GM10248 (cell line): ENCODE measurements at places on chromosomes 5 and 9.

- no peak for DNase-seq
Measured at GRCh38 chr5:10513501-10514442, 50.1 kb upstream of the ANKRD33B start.

- DNase-seq = no peak
Measured at GRCh38 chr9:136316271-136316751, 11.0 kb upstream of the GPSM1 start.

GRCh38 chr9:130833031-130833990 lies 1.7 kb upstream of the ABL1 start:
- DNase-seq = no peak

DNA sequence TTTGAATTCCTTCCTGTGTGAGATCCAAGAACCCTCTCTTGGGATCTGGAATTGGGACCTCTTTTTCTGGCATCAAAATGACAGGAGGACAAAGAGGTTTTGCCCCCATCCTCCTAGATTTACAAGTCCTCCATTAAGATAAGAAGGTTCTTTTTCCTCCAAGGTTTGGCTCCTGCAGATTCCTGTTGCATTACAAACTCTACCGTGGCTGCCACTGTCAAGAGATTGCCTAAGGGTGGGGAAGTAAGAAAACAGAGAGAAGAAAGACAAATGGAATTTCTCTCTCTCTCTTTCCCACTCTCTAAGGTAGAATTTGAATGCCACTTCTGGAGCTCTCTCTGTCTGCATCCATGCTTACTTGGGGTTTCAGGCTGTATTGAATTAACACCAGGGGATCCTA lies 12.0 kb upstream of the SVEP1 start:
- DNase-seq = no peak

- no peak for DNase-seq
Measured at GRCh38 chr5:82129723-82130285, 148.3 kb downstream of the RPS23 start.

GRCh38 chr5:56696900-56697299 lies 118.4 kb upstream of the MAP3K1 start:
- DNase-seq = no peak

- DNase-seq = no peak
Measured at GRCh38 chr9:123617952-123618678, 262.1 kb downstream of the CRB2 start.

GRCh38 chr9:129162497-129163197 lies 15.4 kb downstream of the IER5L start:
- no peak for DNase-seq

- DNase-seq = no peak
Measured at GRCh38 chr5:56303511-56303910, 70.4 kb upstream of the ANKRD55 start.

GRCh38 chr5:135324897-135325650 lies 74.0 kb downstream of the MACROH2A1 start:
- no peak for DNase-seq

DNA sequence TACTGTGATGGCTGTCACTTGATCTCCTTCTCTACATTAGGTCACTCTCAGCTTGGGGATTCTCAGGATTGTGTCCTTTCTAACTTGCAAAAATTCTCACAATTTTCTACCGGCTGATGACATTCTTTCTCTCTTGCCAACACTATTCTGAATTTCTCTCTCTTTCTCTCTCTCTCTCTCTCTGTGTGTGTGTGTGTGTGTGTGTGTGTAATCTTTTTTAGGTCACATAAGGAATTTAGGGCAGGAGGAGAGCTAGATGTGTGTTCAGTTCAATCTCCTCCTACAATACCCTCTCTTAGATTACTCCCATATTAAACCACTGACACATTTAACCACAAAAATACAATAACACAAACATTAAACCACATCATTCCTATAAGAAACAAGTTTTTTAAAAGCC lies 242.3 kb upstream of the NREP start:
- DNase-seq = no peak

DNA sequence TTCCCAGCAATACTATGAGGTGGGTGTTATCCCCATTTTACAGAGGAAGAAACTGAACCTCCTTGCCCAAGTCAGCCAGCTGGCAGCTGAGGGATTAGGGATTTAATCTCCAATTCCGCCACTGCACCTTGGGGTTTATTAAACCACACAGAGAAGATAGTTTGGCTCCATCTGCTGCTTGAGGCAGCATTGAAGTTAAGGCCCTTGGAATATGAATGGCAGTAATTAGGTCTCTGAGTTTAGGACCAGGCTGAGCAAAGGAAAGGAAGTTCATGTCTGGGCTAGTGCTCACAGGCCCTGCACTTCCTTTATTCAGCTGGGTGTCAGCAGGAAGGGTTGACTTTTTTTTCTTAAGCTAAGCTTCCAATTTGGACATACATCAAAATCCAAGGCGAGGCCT lies 86.9 kb upstream of the GDNF start:
- no peak for DNase-seq

DNA sequence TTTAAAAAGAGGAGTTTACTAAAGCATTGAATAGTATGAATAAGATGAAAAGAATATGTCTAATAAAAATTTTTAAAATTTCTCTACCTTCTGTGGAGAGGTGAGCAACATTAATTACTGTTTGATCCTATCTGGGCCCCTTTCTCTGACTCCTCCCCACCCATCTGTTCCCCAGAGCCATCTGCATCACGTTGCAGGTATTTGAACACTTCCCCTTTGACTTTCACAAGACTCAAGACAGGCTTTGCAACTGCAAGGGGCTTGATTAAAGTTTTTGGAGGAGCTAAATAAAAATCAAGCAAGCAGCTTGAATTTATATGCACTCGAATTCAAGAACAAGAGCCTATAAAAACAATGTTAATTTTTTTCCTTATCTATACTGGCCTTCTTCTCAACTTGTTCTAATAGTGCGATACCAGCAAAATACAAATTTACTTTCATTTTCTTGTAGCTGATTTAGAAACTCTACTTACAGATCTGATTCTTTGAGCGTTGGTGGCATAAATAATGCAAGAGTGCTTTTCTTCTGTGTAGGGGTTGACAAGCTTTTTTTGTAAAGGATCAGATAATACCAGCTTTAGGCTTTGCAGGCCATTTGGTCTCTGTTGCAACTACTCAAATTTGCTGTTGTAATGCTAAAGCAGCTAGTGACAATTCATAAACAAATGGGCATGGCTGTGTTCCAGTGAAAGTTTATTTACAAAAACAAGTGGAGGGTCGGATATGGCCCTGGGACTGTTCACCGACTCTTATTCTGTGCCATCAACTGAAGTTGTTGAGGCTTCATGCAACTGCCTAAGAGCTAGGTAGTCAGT lies 21.2 kb downstream of the TXNDC8 start:
- peak; percentile 70 for DNase-seq

DNA sequence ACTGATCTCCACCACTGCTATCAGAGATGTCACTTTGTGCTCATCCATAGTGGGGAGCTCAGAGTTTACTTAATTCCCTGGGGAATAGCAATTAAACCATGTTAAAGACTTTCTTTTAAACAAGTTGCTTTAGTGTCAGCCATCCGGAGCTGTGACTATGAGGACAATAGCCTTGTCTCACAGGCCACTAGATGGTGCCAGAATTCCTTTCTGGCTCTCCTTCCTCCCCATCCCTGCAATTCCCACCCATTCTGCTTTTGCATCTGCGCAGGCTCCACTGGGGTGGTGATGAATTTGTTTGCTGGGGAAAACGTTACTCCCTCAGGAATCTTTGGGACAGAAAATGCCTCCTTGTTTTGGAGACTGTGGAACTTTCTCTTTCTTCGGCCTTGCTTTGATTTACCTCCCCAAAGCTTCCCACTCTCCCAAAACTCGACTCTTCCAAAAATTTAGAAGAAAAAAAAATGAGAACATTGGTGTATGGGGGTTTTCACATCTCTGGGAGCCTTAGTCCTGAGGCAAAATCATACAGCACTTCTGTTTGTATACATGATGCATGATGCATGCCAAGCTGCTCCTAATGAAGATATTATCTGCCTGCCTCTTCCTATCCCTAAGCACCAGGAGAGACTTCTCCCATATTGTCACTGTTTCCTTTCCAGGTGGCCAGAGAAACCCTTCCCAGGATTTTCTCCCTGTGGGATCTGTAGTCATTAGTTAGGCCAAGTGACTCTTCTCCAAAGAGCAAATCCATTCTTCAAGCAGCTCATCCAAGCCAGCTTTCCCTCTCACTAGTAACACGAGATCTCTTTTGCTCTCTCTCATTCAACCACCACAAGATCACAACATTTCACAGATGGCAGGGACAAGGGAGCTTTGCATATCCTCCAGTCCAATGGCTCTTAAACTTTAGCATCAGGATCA lies 466.1 kb downstream of the TLR4 start:
- DNase-seq = peak; percentile 7

GRCh38 chr5:167839065-167839464 lies 452.4 kb upstream of the WWC1 start:
- DNase-seq = no peak

- peak; percentile 85 for DNase-seq
Measured at GRCh38 chr9:128902351-128903078, 18.3 kb upstream of the PHYHD1 start.

DNA sequence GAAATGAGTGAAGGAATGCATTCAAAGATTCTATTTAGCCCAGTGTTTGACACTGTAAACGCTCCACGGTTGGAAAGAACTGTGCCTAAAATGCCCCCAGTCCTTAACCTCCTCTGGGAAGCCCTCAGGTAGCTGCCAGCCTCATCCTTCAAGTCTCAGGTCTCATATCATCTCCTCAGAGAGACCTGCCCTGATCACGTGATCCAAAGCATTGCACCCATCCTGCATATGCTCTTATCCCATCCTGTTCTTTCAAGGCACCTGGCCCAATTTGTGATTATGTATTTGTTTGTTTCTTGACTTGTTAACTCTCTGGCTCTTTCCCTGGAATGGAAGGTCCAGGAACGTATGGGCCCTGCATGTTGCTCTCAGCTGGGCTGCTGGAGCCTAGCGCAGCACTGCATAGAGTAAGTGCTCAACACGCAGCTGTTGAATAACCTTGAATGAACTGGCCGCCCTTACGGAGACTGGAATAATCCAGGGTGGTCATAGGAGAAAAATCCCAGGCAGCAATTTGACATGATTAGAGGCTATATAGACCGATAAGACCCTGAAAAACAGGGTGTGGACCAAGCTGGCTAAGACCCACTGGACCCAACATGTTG lies 8.7 kb downstream of the C1QTNF2 start:
- no peak for DNase-seq

- no peak for DNase-seq
Measured at GRCh38 chr5:105817416-105817815, 1853.3 kb downstream of the EFNA5 start.

DNA sequence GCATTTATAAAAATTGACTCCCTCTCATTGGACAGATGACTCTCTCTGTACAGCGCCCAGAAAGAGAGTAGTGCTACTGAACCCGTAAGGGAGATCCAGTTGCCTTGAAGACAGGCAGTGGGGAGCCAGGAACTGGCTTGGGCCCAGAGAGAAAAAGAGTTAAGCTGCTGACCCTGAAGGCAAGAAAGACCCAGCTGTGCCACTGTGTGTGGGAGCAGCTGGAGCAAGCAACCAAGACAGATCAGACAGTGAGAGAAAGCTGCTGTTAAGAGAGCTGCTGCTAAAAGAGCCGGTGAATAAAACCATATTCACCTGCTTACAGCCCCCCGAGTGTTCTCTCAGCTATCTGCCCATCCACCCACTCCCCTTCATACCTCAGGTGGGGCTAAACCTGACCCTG lies 149.7 kb upstream of the ADAMTS16 start:
- DNase-seq = no peak

DNA sequence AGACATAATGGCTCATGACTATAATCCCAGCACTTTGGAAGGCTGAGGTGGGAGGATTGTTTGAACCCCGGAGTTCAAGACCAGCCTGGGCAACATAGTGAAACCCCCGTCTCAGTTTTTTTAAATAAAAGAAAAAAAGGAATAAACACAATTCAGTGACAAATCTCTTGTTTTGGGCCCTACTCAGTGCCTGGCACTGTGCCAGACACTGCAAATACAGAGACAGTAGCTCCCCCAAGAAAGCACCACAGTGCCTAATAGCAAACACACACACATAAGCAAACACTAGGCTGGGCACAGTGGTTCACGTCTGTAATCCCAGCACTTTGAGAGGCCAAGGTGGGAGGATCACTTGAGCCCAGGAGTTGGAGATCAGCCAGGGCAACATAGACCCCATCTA lies 49.7 kb upstream of the GRHPR start:
- no peak for DNase-seq

- no peak for DNase-seq
Measured at GRCh38 chr9:6790866-6791265, 33.1 kb downstream of the KDM4C start.

DNA sequence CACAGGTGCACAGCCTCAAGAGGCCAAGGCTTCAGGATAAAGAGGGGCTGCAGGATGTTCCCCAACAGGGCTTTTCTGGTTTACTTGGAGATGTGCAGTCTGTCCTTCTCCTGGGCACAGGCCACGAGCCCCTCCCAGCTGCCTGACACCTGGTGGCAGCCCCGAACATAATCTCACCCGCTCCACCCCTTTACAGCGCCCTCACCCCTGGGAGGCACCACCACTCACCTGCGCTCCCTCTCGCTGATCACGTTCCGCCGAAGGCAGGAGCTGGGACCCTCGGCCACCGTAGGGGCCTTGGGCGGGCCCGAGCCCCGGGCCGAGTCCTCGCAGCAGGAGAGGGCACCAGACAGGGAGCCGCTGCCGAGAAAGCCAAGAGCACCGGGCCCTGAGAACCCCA lies 514 bp downstream of the SOHLH1 start:
- no peak for DNase-seq

GRCh38 chr5:133274597-133274935 lies 222.8 kb downstream of the HSPA4 start:
- DNase-seq = no peak

GRCh38 chr9:9246726-9247125 lies 1366.1 kb downstream of the PTPRD start:
- no peak for DNase-seq

GRCh38 chr9:133405508-133406438 lies 12.0 kb downstream of the REXO4 start:
- no peak for DNase-seq

DNA sequence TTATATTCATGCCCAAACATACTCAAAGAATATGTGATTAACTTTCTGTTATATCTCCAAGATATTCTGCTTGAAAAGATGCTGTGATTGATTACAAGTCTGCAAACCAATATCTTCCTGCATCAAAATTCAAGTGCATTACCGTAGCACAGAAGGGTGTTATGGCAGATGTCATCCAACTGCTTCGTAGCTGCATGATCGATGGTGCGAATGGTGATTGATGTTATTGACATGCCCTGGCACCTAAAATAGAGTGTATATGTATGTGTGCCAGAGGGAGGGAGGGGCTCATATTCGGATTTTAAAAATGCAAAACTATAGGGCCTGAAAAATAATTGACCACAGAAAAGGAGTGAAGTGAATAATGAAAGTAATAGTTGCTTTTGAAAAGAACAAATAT lies 882.1 kb upstream of the NUDT12 start:
- no peak for DNase-seq

- no peak for DNase-seq
Measured at GRCh38 chr5:125696762-125697161, 726.4 kb upstream of the GRAMD2B start.

DNA sequence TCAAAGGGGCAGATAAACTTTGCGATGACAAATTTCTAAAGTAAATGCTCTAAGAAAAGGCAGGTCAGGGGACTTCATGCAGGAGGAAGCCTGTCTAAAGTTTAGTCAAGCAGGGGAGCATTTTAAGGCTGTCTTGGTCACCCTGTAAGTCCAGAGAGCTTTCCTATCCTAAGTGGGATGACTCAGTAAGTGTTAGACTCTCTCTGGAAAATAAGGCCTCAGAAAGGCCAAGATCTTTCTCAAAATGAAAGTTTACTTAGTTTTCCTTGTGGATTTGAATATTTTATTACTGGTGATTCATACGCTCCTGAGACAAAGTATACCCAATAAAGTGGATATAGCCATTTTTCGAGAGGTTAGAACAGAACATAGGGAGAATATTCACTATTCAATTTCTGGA lies 806.9 kb upstream of the CDH9 start:
- no peak for DNase-seq
